ENCODE measurements at places on chromosomes 1 and 21.
A peak's percentile ranks its signal among the peaks of the same experiment; 100 is the strongest.

DNA sequence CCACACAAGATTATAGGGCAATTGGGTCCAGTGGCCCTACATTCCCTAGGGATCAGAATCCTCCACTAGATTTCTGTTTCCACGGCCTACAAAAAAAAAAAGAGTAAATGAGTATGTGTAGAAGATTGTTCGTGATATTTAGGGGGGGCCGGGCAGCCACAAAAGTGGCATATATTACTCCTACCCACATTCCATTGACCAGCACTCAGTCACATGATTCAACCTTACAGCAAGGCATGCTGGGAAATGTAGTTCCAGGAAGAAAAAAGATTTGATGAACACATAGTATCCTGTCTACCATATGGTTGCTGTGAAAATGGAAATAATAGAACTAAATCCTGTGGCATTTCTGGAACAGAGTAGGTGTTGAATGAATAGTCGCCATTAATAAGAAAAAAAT, 43.4 kb upstream of the GJB5 start:
- no peak for DNase-seq

GRCh38 chr1:177256153-177257075, 85.7 kb downstream of the BRINP2 start:
- peak; percentile 32 for DNase-seq

DNA sequence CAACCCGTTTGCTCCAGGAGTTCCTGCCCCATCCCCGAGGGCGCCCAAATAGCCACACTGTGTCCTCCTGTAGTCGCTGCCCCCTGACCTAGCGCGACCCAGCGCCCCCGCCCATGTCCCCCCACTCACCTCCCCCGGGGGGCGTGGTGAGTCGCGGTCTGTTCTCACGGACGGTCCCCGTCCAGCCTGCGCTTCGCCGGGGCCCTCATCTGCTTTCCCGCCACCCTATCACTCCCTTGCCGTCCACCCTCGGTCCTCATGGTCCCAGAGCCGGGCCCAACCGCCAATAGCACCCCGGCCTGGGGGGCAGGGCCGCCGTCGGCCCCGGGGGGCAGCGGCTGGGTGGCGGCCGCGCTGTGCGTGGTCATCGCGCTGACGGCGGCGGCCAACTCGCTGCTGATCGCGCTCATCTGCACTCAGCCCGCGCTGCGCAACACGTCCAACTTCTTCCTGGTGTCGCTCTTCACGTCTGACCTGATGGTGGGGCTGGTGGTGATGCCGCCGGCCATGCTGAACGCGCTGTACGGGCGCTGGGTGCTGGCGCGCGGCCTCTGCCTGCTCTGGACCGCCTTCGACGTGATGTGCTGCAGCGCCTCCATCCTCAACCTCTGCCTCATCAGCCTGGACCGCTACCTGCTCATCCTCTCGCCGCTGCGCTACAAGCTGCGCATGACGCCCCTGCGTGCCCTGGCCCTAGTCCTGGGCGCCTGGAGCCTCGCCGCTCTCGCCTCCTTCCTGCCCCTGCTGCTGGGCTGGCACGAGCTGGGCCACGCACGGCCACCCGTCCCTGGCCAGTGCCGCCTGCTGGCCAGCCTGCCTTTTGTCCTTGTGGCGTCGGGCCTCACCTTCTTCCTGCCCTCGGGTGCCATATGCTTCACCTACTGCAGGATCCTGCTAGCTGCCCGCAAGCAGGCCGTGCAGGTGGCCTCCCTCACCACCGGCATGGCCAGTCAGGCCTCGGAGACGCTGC, 1.1 kb downstream of the HTR6 start:
- DNase-seq = no peak

GRCh38 chr1:48242141-48242736, 19.7 kb downstream of the SLC5A9 start:
- no peak for DNase-seq

- no peak for DNase-seq
Measured at GRCh38 chr1:206465951-206466350, 4.3 kb upstream of the IKBKE start.

- DNase-seq = no peak
Measured at GRCh38 chr1:185719021-185719420, 15.2 kb upstream of the HMCN1 start.

DNA sequence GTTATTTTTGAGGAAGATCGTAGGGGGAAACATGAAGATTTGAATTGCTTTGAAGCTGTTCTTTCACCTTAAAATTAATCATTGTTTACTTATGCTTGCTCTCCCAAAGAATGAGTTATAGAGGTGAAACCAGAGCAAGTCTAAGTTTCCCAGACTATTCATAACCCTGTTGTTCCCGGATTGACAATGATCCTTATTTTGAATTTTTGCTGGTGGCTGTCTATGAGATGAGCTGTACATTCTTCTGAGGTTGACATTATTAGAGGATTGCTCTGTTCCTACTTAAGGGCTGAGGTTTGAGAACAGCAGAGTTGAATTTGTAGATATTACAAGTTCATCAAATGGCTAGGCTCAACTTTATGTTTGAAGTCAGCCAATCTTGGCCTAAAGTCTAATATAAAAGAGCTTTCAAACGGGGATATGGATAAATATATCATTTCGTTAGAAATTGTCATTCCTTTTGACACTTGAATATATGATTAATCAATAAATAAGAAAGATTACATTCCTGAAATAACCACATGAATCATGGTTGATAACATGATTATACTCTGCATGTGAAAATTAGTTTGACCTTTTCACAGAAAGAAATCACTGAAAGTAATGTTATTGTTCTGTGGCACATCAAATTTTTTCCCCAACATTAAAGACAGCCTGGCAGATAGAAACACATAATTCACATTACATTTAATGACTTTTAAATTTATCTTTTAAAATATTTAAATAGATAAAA, 19.1 kb upstream of the PDE4B start:
- DNase-seq = no peak

DNA sequence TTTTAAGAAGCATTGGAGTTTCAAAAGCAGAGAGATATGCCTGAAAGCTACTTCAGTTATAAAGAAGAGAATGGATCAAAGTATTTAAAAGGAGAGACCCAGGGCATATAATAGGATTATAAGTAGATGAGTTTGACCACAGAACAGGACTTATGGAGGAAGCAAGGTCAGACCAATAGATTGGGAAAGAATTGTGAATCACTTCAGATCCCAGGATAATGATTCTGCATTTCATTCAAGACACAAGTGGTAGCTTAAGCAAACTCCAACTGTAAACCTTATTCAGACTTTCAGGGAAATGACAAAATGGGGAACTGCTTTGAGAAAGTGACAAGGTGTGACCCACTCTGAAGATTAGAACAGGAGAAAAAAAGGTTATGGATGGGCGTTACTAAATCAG, 18.9 kb upstream of the OR10J5 start:
- DNase-seq = no peak

GRCh38 chr1:234702342-234703000, 92.5 kb upstream of the IRF2BP2 start:
- DNase-seq = peak; percentile 0

- no peak for DNase-seq
Measured at GRCh38 chr1:119554183-119554582, 47.2 kb downstream of the HSD3B1 start.

DNA sequence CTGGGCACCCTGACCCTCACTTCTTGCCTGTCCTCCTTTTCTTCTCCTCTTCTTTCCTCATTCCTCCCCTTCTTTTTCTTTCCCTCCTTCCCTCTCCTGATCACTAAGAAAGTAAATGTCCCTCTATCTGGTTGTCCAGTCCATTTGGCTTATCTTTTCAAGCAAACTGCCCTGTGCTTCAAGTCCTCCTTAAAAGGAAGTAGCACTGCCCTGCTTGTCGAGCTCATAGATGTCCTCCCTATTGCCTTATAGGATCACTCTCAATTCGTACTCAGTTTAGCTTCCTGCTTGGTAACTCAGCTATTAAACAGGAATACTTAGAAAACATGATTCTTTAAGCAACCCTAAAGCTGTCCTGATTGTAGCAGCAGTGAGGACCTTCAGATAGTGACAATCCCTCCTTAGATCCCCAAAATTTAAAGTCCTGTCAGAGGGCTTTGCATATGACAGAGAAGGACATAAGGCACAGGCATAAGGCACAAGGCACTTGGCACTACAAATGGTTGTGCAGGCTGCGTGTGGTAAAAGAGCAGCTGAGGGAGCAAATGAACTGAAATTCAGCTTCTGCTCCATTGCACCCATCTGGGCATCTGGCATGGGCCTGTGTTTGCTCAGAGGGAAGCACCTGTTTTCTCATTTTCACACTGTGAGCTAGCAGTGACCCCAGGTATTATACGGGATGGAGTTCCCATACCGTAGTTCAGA, 26.1 kb upstream of the SLAMF6 start:
- no peak for DNase-seq

DNA sequence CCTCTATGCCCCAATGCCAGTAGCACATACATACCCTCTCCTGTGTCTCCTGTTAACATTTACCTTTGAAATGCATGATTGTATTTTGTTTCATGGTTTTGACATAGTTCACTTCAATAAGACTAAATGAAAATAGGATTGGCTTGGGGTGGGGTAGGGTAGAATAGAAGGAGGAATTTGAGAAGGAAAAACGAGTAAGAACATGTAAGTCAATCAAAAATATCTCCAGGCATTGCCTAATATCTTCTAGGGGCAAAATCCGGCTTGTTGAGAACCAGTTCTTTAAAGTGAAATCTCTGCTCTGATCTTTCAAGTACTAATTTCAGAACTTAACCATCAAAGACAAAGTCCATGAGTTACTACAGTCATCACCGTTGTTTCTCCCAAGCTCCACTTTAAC, 31.8 kb upstream of the RGS2 start:
- no peak for DNase-seq

DNA sequence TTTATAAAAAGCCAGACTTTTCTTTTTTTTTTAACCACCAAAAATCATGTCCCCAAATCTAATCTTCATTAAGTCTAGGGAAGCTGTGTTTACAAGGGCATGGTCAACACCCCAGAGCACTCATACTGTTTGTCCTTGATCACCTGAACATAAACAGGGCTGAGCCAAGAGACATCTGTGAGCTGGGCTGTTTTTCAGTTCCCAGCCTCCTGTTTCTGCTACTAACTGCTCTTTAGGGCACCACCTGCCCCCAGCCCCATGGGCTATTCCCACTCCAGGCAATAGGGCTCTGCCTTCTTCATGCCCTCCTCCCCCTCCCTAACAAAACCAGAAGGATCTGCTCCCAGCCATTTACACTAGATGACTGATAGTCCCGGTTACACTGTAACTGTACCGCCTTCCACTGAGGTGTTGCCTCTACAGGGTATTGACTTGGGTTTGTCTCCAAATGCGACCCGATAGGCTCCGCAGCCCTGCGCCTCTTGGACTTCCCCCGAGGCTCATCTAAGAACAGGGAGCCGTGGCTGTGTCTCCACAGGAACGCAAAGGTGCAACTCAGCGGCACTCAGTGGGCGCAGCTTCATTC, 11.7 kb upstream of the SLC26A9 start:
- no peak for DNase-seq

DNA sequence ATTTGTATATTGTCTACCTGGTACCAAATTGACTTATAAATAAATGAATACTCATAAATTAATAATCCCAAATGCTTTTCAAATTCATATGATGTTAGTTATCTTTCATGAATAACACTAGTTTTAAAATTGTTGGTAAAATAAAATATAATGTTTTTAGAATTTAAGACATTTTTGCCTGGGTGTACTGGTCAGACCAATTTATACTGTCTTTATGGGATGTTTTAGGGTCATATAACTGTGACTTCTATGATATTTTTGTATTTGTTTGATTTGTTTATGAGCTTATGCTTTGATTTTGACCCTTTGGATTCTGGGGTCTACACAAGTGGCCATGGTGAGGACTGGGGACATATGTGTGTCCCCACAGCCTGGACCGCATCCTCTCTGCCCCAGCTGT, 54.1 kb upstream of the KLHDC7A start:
- DNase-seq = no peak

DNA sequence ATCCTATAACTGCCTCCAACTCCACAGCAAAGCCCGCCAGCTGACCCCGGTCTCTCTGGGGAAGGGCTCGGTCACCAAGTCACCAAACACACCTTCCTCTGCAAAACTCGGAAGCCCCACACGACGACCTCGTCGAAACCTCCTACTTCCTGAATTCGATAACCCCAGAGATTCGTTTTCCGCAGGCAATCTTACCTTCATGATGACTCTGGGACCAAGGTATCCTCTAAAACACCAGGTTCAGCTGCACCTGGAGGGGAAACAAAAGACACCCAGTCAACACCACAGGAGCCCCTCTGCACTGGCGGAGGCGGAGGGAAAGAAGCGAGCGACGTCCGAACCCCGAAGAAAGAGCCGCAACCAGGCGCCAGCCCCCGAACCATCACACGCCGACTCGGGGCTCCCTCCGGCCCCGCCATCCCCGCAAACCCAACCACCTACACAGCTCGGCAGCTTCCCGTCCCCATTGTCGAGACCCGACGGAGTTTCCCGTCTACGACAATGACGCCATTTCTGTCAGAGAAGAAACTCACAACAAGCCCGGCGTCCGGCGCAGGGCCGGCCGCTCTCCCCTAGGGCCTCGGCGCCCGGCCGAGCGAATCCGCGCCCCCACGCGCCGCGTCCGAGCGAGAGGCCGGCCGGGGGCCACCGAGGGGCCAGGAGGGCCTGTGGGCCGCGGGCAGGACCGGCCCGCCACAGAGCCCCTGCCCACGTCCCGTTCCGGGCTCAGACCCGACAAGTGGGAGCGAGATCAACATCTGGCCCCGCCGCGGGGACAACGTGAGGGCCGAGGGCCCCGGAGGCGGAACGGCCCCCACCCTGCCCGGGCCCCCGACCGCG, 1.0 kb downstream of the ARID4B start:
- peak; percentile 8 for DNase-seq

- no peak for DNase-seq
Measured at GRCh38 chr1:231964961-231965360, 338.4 kb downstream of the DISC1 start.

DNA sequence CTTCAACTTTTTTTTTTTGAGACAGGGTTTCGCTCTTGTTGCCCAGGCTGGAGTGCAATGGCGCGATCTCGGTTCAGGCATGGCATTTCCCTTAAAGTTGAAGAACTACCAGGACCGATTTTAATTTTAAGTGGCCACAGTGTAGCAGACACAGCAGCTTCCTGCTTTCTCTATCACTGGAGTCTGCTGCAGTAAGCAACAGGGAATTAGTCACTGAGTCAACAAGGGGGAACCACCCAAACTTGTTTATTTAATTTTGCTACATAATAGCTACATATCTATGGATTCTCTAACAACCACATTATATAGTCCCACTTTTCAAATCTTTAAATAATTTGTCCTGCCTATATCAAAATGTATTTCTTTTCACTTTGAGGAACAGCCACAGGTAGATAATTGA, 12.5 kb upstream of the TNNI3K start:
- DNase-seq = no peak

- no peak for DNase-seq
Measured at GRCh38 chr1:10685196-10685807, 111.1 kb downstream of the CASZ1 start.

- DNase-seq = no peak
Measured at GRCh38 chr1:84141182-84142003, 2.7 kb upstream of the PRKACB start.

GRCh38 chr1:30187413-30188023, 535.9 kb downstream of the MATN1 start:
- no peak for DNase-seq

All from prostate gland (tissue), 2 donors.